Activated CD8-positive, alpha-beta memory T cell treated with anti-CD3 and anti-CD28 coated beads, Interleukin-2, amount 50 U/mL, for 48 hours (primary cell): ENCODE measurements at places on chromosomes 5 and 9.

DNA sequence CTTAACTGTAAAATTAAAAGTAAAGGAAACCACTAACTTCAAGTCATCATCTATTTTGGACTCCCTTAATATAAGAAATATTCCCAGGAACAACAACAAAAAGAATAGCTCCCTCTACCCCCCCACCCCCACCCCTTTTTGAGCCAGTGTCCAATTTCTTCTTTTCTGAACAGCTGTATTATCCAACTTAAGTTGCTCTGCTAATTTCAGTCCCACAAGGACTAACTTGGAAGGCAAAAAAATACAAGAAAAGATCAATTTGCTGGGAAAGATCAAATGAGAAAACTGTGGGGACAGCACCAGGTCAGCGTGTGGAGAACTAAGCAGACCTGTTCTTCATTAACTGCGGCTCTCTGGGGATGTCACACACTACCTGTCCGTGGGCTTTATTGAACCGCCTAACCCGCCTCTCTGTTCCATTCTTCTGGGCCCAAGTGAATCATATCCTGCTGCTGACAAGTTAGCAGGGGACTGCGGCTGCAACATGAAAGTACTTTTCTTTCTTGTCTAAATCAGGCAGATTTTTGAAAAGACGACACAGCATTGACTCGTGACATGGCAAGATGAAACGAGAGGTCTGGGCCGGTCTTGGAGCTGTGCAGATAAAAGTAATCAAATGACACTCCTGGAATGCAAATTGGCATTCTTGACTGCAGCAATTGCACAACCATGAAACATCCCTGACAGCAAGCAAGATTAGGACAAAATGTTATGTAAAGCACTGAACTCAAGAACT is 2.7 kb downstream of the BNC2 start:
- no peak for DNase-seq

DNA sequence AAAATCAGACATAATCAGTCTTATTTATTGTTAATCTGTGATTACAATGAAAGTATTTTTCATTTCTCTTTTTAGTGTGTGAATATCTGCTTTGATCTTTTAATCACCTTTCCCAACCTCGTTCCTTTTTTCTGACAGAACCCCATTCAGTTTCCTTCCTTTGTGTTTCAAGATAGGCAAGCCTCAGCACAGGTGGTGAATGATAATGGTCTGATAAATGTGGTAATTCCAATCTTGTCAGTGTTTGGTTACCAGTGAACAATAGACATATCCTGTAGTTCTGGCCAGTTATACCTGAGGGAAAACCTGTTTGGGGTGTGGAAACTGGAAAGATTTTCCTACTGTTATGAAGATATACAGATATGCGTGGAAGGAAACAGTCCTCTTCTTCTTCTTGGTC is 13.5 kb downstream of the STX17 start:
- DNase-seq = no peak

DNA sequence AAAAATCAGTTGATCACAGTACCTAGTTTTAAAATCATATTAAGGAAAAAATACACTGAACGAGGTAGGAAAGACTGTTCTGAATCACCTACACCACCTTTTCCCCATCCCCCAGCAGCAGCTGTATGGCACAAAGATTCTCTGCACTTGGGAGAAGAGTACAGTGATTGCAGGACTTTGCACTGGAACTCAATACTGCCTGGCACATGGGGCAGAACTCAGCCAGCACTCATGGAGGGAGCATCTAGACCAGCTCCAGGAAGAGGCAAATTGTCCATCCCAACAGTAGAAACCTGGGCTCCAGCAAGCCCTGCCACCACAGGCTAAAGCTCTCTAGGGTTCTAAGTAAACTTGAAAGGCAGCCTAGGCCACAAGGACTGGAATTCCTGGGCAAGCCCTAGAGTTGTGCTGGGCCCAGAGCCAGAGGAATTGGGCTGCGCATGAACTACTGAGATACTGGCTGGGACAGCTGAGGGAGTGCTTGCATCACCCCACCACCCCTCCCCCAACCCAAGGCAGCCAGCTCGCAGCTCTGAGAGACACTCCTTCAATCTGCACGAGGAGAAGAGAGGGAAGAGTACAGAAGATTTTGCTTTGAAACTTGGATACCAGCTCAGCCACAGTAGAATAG is 654.4 kb upstream of the CDH6 start:
- DNase-seq = no peak

DNA sequence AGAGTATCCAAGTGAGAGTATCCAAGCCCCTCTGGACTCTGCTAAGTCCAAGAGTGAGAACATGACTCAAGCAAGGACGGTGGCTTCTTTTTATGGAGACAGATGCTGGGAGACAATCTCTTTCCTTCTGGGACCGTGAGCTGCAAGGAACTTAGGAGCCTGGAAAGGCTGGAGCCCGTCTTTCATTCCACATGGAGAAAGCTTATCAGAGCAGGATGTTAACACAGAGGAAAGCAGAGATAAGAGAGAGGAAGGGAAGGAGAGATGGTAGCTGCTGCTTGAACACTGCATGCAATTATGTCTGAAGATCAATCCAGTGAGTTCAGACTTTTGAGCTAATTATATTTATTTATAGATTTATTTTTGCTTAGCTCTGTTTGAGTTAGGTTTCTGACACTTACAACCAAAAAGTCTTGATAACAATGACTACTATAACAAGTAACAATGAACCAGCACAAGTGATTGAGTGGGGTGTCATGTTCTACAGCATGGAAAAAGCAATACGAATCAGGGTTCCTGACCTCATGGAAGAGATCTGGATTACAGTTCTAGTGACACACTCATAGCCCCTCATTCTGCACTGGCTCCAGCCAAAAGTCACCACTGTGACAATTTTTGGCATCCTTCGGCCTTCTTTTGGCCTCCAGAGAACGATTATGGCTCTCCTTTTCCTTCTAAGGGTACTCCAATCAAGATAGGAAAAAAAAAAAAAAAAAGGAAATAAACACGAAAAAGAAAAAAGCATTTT is 71.5 kb downstream of the PRLR start:
- DNase-seq = no peak

- peak; percentile 64 for DNase-seq
Measured at GRCh38 chr5:173232499-173233346, 2.3 kb downstream of the NKX2-5 start.

DNA sequence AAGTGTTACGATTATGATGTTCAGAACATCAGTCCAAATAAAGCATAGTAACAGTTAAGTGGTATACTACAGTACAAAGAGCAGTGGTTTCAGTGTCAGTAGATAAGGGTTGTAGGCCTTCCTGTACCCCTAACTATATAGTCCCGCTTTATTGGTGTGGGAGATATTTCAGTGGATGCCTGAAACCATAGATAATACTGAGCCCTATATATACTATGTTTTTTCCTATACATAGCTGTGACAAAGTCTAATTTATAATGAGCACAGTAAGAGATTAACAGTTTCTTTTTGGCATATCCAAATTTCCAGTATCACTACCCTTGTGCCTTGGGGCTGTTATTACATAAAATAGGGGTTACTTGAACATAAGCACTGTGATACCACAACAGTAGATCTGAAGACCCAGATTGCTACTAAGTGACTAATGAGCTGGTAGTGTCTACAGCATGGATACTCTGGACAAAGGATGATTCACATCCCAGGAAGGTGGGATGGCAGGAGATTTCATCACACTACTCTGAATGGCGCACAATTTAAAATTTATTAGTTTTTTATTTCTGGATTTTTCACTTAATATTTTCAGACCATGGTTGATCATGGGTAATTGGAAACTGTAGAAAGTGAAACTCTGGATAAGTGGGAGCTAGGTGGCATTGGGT is 119.3 kb downstream of the RPS23 start:
- DNase-seq = no peak

DNA sequence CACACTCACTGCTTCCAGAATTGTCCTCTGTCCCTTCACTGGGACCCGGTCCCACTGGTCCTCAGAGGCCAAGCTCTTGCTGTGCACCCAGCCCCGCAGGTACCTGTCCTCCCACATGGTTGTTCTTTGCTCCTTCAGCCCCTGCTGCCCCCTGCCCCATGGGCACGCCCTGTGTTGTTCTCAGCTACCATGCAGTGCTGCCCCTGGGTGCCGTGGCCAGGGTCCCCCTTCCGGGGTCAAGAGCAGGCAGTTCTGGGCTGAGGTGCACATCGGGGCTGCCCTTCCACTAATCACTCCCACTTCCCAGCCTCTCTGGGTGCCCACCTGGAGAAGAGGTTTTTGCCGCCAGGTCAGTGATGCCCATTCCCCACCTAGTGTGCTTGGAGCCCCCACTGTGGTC is 31.9 kb upstream of the SUSD3 start:
- no peak for DNase-seq

DNA sequence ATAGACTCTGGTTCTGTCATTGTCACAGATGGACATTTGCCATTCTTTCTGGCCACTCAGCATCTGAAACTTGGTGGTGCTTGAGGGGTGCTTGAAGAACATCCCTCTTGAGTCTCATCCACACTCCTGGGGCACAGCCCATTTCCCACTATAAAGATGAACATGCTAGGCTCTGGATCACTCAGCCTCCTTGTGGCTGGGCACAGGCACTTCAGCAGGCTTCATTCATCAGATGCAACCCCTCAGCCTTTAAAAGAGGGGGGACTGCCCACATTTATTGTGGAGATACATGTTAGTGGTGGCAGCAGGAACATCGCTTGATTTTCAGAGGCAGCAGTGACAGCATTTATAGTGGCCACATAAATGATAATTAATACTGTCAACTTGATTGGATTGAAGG is 124.7 kb upstream of the NIPBL start:
- no peak for DNase-seq

- no peak for DNase-seq
Measured at GRCh38 chr5:97840643-97841042, 657.6 kb upstream of the RIOK2 start.

GRCh38 chr9:71146511-71146910 is 25.1 kb upstream of the TRPM3 start:
- no peak for DNase-seq

- DNase-seq = no peak
Measured at GRCh38 chr5:137753691-137754187, 424 bp downstream of the HNRNPA0 start.

- no peak for DNase-seq
Measured at GRCh38 chr5:140043508-140043872, 391 bp upstream of the NRG2 start.

DNA sequence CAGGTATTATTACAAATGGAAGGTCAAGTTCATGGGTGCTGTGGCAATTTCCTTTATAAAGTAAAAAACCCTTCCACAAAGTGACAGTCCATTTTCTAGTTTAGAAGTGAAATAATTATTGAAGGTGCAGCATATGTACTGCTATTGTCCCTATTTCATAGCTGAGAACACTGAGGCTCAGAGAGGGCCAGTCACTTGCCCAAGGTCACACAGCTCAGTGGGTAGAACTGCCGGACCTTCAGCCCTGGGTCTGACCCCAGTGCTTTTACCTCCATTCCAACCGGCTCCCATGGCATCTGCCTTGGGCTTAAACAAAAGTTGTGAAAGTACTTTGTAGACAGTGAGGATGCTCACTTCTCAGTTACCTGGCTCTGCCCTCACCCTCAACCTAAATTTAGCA is 150.6 kb upstream of the SMIM23 start:
- no peak for DNase-seq

GRCh38 chr9:95626885-95627558 is 110.3 kb upstream of the PTCH1 start:
- DNase-seq = peak; percentile 57

DNA sequence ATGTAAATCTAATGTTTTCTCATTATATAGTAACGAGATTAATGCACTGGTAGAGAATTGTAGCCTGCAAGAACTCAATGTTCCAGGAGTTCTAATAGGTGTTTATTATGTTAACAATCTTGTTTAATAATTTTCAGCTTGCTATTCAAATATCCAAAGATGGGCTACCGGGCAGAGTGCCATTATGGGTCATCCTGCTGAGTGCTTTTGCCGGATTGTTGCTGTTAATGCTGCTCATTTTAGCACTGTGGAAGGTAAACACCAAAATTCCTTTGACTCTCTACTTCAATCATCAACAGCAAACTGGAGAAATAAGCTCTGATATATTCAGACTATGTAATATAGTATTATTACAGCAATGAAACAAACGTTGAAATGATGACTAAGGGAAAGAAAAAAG is 41.9 kb upstream of the ITGA2 start:
- DNase-seq = no peak

DNA sequence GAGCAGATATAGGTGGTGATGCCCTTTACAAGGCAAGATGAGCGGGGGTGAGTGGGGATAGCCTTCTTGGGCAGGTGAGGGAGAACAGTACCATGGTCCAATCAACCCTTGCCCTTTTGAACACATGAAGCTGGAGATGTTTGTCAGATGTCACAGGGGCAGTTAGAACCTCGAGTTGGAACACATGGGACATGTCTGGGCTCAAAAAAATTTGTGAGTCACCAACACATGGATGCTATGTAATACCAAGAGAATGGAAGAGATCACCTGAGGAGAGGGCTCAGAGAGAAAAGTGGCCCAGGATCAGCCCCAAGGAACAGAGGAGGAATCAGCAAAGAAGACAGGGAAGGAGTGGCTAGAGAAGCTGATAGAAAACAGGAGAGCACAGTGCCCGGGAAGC is 4.7 kb downstream of the PHYKPL start:
- DNase-seq = no peak

- no peak for DNase-seq
Measured at GRCh38 chr5:88834499-88834898, 48.5 kb downstream of the MEF2C start.
